Cerebellar cortex (tissue), 1 donor: ENCODE measurements at places on chromosomes 5 and 9.

- no peak for DNase-seq
Measured at GRCh38 chr5:38650946-38651345, 94.5 kb upstream of the LIFR start.

- no peak for DNase-seq
Measured at GRCh38 chr9:107631788-107632187, 142.2 kb upstream of the KLF4 start.

- DNase-seq: no peak
Measured at GRCh38 chr5:117769877-117770276, 1195.3 kb upstream of the SEMA6A start.

GRCh38 chr9:83401328-83401900 is 136.8 kb downstream of the FRMD3 start:
- no peak for DNase-seq

GRCh38 chr9:121038362-121038761 is 11.7 kb downstream of the C5 start:
- no peak for DNase-seq

DNA sequence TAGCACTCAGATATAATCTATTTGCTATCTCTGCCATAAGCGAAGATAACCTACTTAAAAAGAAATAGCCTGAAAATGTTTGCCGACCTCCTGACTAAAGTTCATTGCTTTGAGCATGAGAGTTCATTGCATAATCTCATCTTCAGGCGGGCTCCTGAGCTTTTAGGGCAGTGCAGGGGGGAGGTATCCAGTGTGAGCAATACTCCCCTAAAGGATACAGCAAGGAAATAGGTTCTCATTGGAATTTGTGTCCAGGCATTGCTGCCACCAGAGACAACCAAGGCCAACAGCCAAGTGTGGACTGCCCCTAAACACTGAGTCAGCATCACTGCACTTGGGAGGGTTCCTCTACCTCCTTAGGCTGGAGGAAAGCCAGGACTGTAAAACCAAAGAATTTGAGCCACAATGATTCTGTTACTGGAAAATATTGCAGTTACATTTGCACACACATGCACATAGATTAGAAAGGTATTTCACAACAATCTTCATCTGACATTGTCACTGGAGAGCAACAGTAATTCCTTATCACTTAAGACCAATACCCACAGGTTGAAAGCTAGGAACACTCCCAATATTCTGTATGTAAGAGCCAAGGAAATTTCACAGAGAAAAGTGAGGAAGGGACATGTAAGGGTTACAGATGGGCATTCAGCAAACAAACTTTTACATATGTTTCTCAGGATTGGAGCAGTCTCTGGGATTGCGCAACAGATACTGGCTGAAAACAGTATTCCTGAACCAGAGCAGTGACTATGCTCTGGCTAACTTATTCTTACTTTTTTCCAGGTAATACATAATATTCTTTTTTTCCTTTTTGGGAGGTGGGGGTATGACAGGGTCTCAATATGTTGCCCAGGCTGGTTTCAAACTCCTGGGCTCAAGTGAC is 98.6 kb upstream of the TLE1 start:
- no peak for DNase-seq

GRCh38 chr5:134968055-134968454 is 348 bp downstream of the CATSPER3 start:
- DNase-seq: no peak
